ENCODE measurements at places on chromosomes 12 and 14. TPM values are rescaled to one million over a fixed set of nuclear protein-coding genes. Genes with fewer than 3 reads are reported as not detected.

The LRTM2 gene
- total RNA-seq, result not detected

The CEBPE gene
- not detected for total RNA-seq

The GPRC5D gene
- total RNA-seq, result not detected

The COX8C gene
- total RNA-seq, result not detected

The GPN3 gene
- 2.7 TPM for total RNA-seq

The TTC6 gene
- total RNA-seq, result not detected

The OTX2 gene
- not detected for total RNA-seq

The IL31 gene
- not detected for total RNA-seq

DNA sequence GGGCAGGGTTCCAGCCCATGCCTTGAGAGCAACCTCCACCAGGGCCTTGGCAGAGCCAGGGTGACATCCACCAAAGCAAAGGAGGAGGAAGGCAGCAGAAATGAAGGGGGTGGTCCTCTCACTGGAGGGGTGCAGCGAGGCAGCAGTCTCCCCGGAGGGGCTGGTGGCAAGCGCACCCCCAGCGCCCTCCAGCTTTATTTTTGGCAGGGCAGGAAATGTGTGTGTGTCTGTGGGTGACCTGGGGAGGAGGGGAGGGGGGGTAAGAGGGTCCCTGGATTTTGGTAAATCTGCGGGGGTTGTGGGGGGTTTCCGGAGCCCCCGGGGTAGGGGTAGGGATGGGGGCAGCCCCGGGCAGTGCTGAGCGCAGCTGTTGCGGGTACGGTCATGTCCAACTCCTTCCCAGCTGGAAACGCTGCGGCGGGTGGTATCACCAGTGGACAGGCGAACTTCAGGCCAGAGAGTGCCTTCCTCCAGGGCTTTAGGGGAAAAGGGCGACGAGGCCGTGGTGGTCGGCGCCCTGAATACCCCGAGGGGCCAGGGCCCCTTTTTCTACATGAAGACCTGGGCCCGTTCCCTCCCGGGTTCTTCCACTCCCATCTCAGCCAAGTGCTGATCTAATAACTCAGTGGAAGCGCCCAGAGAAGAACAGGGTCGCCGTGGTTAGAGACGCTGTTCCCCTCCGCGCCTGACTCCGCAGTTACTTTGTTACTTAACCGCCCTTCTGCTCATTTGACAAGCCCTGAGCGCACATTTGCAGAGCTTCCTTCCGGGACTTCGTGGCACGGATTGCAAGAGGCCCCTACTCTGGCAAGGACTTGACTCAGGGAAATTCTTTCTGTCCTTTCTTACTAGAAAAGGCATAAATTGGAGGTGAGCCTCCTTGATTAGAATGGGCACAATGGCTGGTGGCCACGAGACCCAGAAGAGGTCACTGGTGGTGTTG, 55.2 kb downstream of the FOS start:
- peaks cover 28% of the 10 kb centered on the region for H3K4me1 ChIP-seq
- DNase-seq, result peak; percentile 77
- H3K27ac ChIP-seq, result peak overlapping the region; percentile 66
- peak overlapping the region; percentile 60 for H3K4me3 ChIP-seq
- no peaks in the 10 kb centered on the region for H3K27me3 ChIP-seq

DNA sequence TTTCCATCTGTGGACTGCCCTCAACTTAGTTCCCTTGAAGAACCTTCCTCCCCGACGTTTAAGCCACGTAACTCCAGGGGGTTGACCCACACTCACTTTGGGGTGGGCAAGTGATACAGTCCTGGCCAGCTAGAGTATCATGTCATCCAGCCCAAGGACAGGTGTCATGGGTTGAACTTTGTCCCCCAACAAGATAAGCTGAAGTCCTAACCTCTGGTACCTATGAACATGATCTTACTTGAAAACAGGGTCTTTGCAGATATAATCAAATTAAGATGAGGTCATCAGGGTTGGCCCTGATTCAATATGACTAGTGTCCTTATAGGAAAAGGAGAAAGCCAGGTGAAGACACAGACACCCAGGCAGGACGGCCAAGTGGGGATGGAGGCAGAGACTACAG, 68.6 kb downstream of the ITPK1 start:
- H3K4me3 ChIP-seq, result no peak overlapping the region
- H3K27me3 ChIP-seq, result no peaks in the 10 kb centered on the region
- peaks cover 9% of the 10 kb centered on the region for H3K4me1 ChIP-seq
- DNase-seq, result no peak

GRCh38 chr12:72207079-72207478, 65.1 kb upstream of the TRHDE start:
- H3K27me3 ChIP-seq, result no peaks in the 10 kb centered on the region
- no peak for DNase-seq
- no peaks in the 10 kb centered on the region for H3K4me1 ChIP-seq
- no peaks in the 10 kb centered on the region for H3K36me3 ChIP-seq
- H3K27ac ChIP-seq, result no peak overlapping the region

GRCh38 chr12:43428088-43428600, 123.9 kb downstream of the ADAMTS20 start:
- H3K27me3 ChIP-seq, result no peaks in the 10 kb centered on the region
- no peak overlapping the region for H3K4me3 ChIP-seq
- H3K4me1 ChIP-seq, result no peaks in the 10 kb centered on the region

- DNase-seq, result no peak
- no peak overlapping the region for H3K4me3 ChIP-seq
- H3K27ac ChIP-seq, result no peak overlapping the region
- no peaks in the 10 kb centered on the region for H3K4me1 ChIP-seq
- no peaks in the 10 kb centered on the region for H3K27me3 ChIP-seq
Observed at GRCh38 chr14:35985474-35986218, 159.5 kb downstream of the BRMS1L start.

DNA sequence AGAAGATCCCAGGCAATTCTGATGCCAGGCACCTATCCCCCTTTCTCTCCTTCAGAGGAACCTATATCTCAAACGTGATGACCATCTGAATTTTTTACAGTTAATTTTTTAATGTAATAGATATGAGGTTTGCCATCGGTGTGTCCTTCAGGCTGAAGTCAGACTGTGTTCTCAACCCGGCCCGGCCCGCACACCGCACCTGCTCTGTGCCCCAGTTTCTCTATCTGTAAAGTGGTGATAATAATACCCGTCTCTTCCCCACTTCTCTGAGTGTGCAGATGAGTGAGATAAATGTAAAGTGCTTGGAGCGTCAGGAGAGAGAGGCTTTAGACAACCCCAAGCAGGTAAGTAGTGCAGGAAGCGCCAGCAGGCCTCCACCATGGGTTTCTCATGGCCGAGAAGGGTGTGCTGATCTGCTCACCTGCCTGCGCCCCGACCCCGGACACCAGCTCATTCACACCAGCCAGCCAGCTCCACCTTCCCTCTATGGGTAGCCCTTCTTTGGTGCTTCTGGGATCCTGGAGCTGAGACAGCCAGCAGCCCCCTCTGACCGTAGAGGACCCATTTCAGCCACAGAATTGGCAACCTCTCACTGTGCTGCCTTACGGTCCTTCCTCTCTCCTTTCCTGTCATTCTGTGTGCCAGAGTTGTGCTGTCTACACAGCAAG, 80.0 kb downstream of the ZFP36L1 start:
- no peak for DNase-seq
- no peak overlapping the region for H3K27ac ChIP-seq
- no peak overlapping the region for H3K4me3 ChIP-seq
- H3K27me3 ChIP-seq, result no peaks in the 10 kb centered on the region

- H3K4me1 ChIP-seq, result no peaks in the 10 kb centered on the region
- H3K27me3 ChIP-seq, result no peaks in the 10 kb centered on the region
- H3K4me3 ChIP-seq, result no peak overlapping the region
- no peak overlapping the region for H3K27ac ChIP-seq
- DNase-seq, result no peak
Observed at GRCh38 chr14:26993556-26993955, 395.7 kb upstream of the NOVA1 start.

DNA sequence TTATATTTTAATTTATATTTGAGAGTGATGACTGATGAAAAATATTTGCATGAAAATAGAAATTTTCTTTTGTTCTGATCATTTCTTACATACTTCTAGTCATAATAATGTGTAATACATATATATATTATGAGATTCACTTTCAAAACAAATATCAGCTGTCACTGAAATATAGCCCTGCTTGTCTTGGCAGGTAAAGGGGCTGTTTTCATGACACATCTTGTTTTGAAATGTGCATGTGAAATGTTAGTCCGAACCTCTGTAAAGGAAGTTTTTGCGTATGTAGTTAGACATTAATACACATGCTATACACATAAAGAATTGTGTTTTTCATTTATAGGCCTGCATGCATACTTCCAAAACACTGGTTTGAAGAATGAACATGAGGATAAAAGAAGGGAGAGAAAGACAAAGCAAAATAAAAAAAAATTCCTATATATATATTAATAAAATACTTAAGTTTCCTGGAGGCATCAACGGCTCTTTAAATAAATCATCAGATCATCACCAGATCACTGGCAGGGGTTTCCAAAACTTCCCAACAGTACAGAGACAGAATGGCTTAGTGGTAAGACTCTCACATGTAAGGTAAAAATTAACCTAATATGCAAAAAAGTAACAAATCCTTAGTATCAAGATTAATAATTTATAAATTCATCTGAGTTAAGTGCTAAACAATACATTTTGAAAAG, 60.1 kb downstream of the SEL1L start:
- H3K36me3 ChIP-seq, result peaks cover 29% of the 10 kb centered on the region
- peak overlapping the region; percentile 26 for H3K27ac ChIP-seq
- no peaks in the 10 kb centered on the region for H3K27me3 ChIP-seq
- H3K4me1 ChIP-seq, result peaks cover 2% of the 10 kb centered on the region
- no peak for DNase-seq
- H3K4me3 ChIP-seq, result peak overlapping the region; percentile 23

DNA sequence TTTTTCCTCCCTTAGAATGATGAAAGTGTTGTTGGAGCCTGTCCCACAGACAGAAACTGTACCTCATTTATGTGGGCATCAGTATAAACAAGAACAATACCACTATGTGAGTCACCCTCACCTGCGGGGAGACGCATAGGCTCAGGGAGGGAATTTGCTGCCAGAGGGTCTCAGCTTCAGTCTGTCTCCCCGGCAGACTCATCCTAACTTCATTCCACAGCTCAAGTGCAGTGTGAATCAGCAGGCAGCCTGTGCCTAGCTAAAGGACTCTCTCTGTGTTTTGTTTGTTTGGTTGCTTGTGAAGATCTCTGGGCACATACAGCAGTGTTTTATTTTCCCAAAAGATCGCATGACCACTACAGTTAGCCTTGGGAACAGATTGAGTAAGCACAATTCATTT, 98.9 kb downstream of the PRKCH start:
- no peak overlapping the region for H3K27ac ChIP-seq
- peaks cover 6% of the 10 kb centered on the region for H3K36me3 ChIP-seq
- H3K4me3 ChIP-seq, result no peak overlapping the region

GRCh38 chr12:121741743-121742142, 29.2 kb downstream of the TMEM120B start:
- no peak overlapping the region for H3K27ac ChIP-seq
- no peaks in the 10 kb centered on the region for H3K4me1 ChIP-seq
- DNase-seq, result no peak

GRCh38 chr12:121087467-121088194, 45.0 kb upstream of the P2RX7 start:
- H3K27me3 ChIP-seq, result no peaks in the 10 kb centered on the region
- no peak for DNase-seq
- no peak overlapping the region for H3K27ac ChIP-seq
- H3K4me1 ChIP-seq, result peaks cover 13% of the 10 kb centered on the region
- no peak overlapping the region for H3K4me3 ChIP-seq
- no peaks in the 10 kb centered on the region for H3K36me3 ChIP-seq

- no peak overlapping the region for H3K27ac ChIP-seq
- no peaks in the 10 kb centered on the region for H3K4me1 ChIP-seq
- no peaks in the 10 kb centered on the region for H3K27me3 ChIP-seq
- H3K4me3 ChIP-seq, result no peak overlapping the region
- no peak for DNase-seq
Observed at GRCh38 chr12:59858508-59859170, 262.8 kb downstream of the SLC16A7 start.

DNA sequence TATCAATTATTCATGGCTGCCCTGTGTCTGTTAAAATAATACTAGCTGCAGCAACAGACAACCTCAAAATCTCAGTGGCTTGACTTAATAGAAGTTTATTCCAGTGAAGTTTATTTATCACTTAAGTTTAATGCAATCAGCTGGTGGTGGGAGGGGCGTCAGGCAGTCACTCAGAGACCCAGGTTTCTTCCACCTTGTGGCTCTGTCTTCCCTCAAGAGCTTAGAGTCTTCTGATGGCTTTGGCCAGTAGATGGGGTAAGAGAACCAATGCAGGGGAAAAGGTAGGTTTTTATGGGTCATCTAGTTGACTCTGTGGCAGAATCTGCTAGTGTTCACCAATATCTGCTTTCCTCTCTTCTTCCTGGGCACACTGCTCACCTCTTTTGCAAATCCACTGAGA, 668.9 kb downstream of the AACS start:
- H3K27ac ChIP-seq, result no peak overlapping the region
- no peak overlapping the region for H3K4me3 ChIP-seq
- no peaks in the 10 kb centered on the region for H3K27me3 ChIP-seq
- no peaks in the 10 kb centered on the region for H3K4me1 ChIP-seq
- DNase-seq, result no peak

DNA sequence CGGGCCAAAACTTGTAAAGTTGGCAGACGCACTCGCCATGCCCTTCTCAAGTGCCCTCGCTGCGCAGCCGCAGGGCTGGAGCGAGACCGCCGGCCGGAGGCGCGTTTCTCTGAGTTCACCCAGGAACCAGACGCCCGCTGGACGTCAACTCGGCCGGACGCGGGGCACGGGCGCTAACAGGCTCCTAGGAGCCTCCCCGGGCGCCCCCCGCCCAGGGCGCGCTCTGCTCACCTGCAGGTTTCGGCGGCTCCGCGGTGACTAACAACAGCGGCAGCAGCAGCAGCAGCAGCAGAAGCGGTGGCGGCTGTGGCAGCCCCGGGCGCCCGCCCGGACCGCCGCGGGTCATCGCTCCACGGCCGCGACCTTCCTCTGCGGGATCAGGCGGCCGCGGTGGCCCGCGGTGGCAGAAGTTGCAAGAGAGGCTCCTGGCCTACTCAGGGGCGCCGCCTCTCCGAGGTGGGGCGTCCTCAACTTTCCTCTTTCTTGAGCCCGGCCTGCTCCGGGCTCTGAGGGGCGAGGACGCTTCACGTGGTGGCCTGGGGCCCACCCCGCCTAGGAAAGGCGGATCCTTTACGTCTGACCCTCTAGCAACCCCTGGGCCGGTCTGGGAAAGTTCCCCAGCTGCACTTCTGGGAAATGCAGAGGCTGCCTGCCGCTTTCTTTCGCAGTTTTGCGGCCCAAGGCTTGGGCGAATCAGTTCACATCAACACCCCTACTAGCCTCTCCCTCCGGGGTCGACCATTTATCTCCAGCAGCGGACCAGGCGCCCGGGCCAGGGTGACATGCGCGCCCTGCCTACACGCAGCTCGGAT, at the start of gene PLBD1:
Gene PLBD1 (minus strand): TSS at position 533 of the 812 bp plus-strand sequence. CDS start 187 bp downstream, at position 346.
- no peak for DNase-seq
- H3K27ac ChIP-seq, result no peak within 1 kb of the TSS
- peaks cover 30% of the 10 kb centered on the region for H3K27me3 ChIP-seq
- H3K4me3 ChIP-seq, result peak within 1 kb of the TSS; percentile 29
- H3K36me3 ChIP-seq, result no peaks in the 10 kb centered on the region
- peaks cover 5% of the 10 kb centered on the region for H3K4me1 ChIP-seq
